ENCODE measurements at places on chromosomes 1 and 21.

GRCh38 chr1:25662061-25662460 is 45.5 kb downstream of the MAN1C1 start:
- DNase-seq = no peak

DNA sequence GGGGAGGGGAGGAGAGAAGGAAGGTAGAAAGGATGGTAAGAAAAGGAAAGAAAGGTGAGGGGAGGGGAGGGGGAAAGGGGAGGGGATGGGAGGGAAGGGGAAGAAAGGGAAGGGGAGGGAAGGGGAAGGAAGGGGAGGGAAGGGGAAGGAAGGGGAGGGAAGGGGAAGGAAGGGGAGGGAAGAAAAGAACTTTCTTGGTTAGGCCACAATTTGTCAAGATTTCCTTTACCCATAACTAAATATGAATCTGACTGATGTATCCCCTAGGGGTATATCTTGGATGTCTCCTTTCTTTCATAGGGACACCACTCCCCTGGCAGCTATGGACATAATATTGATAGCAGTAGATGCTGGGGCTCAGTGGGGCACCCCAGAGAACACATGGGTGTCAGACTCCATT is 54.4 kb upstream of the PRELP start:
- no peak for DNase-seq

DNA sequence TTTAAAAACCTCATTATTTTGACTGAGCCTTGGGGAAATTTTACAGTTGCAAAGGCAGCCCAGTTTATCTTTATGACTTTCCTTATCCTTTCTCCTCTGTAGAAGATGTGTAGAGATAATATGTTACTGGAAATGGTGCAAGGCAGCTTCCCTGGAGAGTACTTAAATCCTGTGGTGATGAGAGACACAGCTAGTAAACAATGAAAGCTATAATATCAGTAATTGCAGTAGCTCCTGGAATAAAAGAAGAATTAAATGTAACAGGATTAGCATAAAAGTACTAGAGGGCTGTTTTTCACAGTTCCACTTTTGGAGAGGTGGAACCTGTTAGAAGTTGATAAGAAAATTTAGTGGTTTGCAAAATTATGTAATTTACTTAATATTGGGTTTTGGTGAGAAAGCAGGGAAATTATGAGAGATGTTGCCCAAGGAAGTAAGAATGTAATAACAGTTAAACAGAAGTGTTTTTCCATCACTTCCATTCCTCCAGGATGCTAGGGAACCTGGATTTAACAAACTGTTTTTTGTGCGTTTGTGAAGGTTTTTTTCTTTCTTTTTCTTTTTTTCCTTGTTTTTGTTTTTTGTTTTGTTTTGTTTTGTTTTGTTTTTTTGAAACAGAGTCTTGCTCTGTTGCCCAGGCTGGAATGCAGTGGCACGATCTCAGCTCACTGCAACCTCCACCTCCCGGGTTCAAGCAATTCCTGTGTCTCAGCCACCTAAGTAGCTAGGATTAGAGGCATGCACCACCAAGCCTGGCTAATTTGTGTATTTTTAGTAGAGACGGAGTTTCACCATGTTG is 15.7 kb upstream of the EDEM3 start:
- DNase-seq = no peak

DNA sequence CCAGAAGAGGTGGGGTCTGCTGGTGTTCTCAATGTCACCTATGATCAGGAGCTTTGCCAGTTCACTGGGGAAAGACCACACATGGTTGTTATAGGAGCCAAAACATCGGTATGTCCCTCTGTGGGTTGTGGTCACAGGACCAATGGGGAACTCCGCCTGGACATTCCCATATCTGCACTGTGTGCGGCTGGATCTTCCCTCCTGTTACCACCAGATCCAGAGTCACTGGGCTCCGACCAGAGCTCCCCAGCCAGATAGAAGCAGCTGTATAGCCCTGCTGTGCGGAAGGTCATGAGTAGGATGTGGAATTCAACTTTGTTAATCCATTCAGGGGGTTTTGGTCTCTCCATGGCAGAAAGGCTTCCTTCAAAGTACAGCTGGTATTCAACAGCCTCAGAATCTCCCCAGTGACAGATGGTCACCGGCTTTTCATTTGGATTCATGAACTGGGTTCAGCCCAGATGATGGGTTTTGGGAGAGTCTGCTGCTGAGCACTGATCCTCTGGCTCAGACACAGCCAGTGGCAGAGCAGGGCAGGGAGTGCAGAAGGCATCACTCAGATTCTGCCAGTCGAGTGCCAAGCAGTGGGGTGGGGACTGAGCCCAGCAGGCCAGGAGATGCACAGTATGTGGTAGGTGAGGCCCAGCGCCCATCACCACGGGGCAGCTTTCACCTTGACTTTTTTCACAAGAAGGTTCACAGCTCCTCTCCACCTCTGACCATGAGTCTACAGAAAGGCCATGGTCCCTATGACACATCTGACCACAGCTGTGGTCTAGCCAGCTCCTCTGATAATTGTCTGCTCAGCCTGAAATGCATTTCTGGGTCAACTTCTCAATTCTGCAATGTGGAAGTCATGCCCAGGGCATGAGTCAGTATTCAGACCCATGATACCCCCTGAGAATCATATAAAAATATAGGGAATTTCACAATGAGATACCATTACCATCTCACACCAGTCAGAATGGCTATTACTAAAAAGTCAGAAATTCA is 2.9 kb upstream of the SHCBP1L start:
- DNase-seq = peak; percentile 90

- no peak for DNase-seq
Observed at GRCh38 chr1:25458541-25459298, 28.0 kb downstream of the MACO1 start.

DNA sequence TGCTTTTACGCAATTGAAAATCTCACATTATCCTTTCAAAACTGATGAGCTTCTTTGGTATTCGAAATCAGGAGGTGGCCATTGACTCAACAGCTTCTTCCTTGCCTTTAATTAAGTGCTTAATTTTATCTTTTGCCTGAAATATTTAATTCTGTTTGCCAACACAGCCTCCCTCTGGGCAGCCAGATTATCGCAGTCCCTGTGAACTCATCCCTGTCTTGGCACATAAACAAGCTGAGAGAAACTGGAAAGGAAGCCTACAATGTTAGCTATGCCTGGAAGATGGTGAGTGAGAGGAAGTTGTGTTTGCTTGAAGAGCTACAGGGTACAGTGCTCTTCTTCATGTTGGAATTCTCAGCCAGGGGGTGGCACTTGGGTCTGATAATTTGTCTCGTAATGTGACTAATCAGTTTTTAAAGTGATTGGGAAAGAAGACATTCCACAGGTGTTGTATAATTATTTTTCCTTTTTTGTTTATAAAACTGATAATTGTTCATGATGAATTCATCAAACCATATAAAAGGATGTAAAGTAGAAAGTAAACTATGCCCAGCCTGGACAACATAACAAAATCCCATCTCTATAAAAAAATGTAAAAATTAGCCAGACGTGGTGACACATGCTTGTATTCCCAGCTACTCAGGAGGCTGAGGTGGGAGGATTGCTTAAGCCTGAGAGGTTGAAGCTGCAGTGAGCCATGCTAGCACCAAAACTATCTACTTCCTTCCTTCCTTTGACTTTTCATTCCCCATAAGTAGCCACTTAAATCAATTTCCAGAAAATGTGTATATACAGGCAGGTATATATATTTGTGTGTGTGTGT is 90.1 kb upstream of the RAVER2 start:
- no peak for DNase-seq

- no peak for DNase-seq
Observed at GRCh38 chr1:7614576-7615074, 156.5 kb upstream of the VAMP3 start.

- no peak for DNase-seq
Observed at GRCh38 chr1:203083463-203083921, 2.3 kb downstream of the MYOG start.

DNA sequence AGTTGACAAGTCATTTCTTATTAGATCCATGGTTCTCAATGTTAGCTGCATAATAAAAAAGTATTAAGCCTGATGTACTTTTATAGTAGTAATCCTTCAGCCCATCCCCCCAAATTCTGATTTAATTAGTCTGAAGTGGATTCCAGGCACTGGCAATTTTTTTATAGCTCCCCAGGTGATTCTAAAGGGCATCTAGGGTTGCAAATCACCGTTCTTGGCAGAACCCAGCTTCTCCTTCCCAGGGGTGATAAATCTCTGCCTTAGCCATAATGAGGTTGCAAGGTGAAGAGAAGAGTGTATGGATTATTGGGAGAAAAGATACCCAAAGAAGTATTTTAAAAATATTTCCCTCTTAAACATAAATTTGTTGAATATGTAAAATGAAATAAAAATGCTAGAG is 43.0 kb upstream of the RXRG start:
- no peak for DNase-seq

DNA sequence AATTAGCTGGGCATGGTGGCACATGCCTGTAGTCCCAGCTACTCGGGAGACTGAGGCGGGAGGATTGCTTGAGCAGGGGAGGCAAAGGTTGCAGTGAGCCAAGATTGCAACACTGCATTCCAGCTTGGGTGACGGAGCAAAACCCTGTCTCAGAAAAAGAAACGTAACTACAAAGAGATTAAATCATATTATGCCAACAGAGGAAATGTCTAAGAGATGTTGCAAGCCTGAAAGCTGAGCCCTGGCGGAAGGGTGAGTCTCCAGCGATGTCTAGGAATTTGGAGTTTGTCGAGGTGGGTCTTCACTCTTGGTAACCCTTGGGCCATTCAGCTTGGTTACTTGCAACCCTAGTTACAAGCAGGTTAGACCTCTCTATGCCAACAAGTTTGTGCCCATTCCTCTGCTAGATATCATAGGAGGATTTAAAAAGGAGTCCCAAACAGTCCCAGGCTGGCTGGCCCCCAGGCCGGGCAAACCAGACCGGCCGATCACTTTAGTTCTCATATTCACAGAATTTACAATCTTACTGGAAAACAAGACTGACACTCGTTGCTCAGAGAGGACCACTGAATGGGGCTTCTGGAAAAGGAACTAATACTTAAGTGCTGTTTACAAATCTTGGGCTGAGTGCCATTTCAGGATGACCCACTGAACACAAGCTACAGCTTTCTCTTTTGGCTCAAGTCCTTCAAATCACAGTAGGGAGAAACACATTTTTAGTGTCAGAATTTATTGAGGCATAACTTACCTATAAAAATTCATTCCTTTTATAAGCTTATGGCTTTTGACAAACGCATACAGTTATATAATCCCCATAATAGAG is 27.1 kb downstream of the SLC30A1 start:
- no peak for DNase-seq

GRCh38 chr1:228978484-228979324 is 243.4 kb downstream of the RHOU start:
- no peak for DNase-seq

DNA sequence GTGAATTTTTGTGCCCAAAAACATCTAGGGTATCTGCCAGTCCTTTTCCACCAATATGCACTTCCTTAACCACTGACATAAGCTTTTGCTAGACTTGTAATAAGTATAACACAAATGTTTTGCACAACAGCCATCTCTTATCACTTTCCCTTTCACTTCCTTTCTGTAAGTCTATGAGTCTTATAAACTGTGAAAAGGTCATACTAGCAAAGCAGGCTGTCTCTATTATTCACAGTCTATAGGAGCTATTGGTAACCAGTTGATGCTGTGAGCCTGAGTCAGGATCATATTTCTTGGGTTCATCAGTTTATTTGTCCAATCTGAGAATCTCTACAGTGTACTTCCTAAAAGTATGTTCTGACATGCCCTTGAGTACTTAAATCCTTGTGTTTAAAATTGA is 172.6 kb downstream of the CHRM3 start:
- DNase-seq = no peak

GRCh38 chr1:20074055-20074724 is 4.2 kb downstream of the PLA2G5 start:
- DNase-seq = no peak

GRCh38 chr1:209554761-209555611 is 28.5 kb upstream of the CAMK1G start:
- DNase-seq = no peak

DNA sequence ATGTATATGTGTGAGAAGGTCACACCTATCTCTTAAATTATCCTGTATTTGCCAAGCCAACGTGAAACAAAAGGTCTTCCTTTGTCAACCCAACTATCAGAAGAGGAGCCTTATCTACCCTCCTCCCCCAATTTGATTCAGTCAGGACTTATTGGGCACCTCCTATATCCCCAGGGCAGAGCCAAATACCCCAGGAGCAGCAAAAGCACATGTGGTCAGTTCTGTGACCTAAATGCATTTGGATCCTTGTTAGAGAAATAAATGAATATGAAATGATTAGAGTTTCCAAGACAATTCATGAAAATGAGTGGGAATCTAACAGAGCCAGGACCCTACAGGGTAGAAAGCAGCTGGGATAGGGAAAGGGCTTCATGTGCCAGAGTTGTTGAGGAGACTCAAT is 37.0 kb upstream of the KCND3 start:
- DNase-seq = no peak

GRCh38 chr21:36721817-36722216 is 22.9 kb downstream of the SIM2 start:
- no peak for DNase-seq

GRCh38 chr21:32352526-32352925 is 40.3 kb downstream of the URB1 start:
- no peak for DNase-seq

DNA sequence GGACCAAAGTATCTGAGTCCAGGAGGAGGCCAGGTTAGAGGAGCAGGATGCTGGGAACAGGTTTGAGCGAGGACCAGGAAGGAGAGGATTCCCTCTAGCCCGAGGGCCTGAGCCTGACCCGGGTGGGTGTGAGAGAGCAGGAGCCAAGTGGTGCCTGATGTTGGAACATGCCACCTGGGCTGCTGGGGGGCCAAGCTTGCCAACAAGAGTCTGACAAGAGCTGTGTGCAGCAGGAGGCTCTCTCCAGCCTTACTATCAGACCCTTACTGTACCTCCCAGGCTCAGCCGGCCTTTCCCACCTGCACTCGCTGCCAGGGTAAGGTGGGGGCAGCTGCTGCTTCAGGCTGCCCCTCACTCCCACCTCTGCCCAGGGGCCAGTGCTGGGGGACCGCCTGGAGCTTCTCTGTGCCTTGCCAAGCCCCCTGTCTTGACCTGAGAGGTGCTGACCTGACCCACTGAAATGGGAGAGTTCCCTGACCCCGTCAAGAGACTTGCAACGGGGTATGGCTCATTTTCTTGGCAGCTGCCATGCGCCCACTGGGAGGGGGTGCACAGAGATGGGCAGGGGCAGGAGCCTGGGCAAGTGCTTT is 159.6 kb upstream of the VAMP3 start:
- DNase-seq = no peak

DNA sequence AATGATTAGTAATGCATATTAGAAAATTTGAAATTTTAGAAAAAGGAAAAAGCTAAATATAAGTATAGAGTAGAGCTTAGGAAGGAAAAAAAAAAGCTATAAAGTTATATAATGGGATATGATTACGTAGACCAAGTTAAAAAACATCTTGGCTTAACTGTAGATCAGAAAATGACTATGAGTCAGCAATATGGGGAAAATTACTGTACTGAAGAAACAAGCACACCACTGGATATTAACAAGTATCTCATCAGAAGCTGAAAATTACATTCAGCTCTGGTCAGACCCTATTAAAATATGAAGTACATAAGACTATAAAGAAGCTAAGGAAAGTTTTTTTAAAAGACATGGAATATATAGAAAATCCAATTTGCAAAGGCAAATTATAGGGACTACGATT is 19.5 kb downstream of the DNAJC8 start:
- DNase-seq = no peak

Data from GOT3 (cell line).